Stimulated activated CD4-positive, alpha-beta T cell treated with anti-CD3 and anti-CD28 coated beads, Interleukin-4, amount 100 ng/mL, for 1 hour (primary cell): ENCODE measurements at places on chromosomes 2 and 18.

- DNase-seq: no peak
Measured at GRCh38 chr18:43596105-43596712, 318.9 kb upstream of the SYT4 start.

GRCh38 chr2:134231301-134231964 is 22.4 kb upstream of the MGAT5 start:
- DNase-seq: no peak

- DNase-seq: no peak
Measured at GRCh38 chr2:60351802-60352201, 201.7 kb downstream of the BCL11A start.

DNA sequence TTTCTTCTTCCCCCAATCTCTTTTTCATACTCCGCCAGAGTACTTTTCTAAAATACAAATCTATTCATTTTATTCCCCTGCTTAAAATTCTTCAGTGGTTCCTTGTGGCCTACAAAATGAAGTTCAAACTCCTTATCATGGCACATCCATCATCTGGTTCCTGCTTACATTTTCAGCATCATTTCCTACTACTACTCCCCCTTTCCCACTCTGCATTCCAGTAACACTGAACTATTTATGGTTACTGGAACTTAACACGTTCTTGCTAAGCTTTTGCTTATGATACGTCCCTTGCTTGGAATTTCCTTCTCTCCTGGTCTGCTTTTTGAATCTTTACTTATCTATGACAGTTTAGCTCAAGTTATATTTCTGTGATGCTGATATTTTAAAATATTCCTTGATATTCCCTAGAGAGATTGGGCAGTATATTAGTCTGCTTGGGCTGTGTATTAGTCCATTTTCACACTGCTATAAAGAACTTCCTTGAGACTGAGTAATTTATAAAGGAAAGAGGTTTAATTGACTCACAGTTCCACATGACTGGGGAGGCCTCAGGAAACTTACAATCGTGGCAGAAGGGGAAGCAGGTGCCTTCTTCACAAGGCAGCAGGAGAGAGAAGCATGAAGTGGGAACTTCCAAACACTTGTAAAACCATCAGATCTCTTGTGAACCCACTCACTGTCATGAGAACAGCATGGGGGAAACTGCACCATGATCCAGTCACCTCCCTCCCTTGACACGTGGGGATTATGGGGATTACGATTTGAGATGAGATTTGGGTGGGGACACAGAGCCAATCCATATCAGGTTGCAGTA is 53.2 kb downstream of the BMPR2 start:
- no peak for DNase-seq

DNA sequence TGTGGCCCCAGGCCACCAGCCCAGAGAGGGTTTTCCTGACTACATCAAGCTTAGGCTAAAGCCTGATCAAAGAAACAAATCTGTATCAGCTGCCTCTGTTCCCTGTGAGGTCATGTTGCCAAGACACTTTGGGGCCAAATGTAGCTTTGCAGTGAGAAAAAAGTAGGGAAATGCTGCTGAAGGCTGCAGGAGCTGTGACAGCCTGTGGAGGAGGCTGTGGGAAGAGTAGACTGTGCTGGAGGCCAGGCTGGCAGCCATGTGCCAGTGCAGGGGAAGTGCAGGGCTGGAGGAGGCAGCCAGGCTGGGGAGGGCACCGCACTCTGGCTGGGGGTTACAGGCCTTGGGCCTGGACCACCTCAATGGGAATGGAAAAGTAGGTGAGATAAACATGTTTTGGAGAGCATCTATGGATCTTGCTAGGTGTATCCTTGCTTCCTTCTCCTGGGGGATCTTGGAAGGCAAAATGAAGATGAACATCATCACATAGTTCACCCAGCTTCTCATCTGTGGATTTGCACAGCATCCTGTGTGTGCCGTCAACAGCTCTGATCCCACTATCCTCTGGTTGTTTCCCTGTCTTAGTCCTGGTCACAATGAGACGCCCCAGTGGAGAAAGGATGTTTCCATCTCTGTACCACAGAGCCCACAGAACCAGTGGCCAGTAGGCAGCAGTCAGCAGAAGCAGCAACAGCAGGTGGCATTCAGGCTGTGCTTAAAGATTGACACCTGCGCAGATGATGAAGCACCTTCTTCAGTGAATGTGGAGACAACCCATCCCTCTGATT is 103.8 kb upstream of the COPS8 start:
- no peak for DNase-seq

DNA sequence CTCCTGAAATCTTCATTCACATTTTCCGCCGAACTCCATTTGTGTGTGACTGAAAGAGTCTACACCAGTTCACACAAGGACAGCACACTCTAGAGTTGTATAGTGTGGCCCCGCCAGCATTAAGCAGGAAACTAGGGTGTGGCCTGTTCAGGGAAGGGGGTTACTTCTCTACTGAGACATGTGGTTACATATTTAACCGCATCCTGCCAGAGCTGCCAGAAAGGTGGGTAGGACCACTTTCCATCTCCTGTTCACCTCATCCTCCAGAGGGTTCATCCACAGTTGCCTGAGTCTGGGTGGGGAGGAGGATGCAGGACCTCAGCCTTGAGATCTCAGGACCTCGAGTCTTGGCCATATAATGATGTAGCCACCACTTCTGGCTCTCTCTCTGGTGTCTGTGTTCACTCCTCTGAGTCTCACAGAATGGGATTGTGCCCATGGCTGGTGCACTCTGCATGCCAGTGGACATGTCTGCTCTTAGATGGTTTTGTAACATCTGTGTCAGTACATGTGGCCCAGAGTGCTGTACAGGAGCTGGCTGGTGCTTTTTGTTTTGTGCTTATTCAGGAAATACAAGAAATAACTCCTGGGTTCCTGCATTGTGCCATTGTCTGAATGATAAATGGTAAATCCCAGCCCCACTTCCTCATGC is 7.7 kb upstream of the SP140L start:
- DNase-seq: peak; percentile 35
